ENCODE measurements at places on chromosomes 2 and 18.

DNA sequence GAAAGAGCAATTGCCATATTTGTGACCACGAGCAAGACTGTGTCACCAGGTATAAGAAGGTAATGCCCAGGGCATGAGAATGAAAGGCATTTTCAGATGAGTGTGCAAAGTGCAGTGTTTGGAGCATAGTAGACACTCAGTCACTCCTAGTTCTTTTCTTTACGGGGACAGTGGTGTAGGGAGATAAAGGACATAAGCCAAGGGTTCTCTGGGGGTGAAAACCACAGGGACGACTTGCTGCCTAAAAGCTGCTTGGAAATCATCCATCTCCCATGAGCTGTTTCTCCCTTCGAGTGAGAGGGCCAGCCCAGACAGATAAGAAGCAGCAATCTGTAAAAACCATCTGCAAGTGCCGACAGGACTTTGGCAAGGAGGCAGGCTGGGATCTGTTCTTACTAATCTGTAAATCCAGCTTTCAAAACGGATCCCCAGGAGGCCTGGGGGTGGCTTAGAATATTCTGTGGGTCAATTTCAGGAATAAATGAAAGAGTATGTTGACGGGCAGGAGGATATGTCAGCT, 221.6 kb downstream of the LPIN1 start:
- DNase-seq = peak; percentile 10

GRCh38 chr18:52730972-52731619, 391.1 kb downstream of the DCC start:
- no peak for DNase-seq

GRCh38 chr2:197556456-197556855, 40.6 kb downstream of the MOB4 start:
- DNase-seq = peak; percentile 9

- DNase-seq = no peak
These were observed 41.0 kb upstream of the MGAT4A start for GRCh38 chr2:98771721-98772524.

- no peak for DNase-seq
These were observed 14.7 kb upstream of the SLC4A3 start for GRCh38 chr2:219612577-219613286.

- no peak for DNase-seq
These were observed 60.0 kb downstream of the CABLES1 start for GRCh38 chr18:23194997-23195957.

DNA sequence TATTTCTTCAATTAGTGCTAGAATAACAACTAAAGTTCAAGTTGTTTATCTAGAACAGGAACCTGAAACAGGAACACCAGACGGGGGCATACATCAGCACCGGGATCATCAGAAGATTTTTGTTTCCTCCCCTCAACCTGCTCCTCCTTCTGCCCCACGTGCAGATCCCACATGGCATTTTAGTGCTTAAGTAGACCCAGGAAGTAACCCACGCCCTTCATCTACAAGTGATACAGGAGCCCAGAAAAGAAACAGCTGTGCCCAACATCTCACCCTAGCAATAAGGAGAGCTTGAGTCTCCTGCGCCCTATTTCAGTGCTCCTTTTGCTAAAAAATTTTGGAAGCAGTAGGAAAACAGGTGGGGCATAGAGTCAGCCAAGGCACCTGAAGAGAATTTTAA, 5.2 kb downstream of the ZNF385B start:
- no peak for DNase-seq
